ENCODE measurements at places on chromosomes 3 and 15.

DNA sequence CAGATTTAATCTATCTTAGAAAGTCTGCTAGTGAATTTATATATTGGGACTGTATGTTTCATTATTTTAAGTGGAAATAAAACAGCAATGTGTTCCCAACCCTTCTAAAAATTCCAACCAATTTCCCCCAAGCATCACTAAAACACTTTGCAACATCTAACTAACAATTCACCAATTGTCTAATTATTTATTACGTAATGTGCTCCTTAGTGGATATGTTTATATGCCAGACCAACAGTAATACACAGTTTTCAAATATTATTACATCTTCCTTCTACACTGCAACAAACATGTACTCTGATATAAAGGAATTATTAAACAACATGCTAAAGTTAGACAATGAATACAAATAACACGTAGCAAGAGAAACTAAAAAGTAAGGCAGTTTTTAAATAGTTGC, 262.6 kb upstream of the THBS1 start:
- no peak for ATAC-seq

DNA sequence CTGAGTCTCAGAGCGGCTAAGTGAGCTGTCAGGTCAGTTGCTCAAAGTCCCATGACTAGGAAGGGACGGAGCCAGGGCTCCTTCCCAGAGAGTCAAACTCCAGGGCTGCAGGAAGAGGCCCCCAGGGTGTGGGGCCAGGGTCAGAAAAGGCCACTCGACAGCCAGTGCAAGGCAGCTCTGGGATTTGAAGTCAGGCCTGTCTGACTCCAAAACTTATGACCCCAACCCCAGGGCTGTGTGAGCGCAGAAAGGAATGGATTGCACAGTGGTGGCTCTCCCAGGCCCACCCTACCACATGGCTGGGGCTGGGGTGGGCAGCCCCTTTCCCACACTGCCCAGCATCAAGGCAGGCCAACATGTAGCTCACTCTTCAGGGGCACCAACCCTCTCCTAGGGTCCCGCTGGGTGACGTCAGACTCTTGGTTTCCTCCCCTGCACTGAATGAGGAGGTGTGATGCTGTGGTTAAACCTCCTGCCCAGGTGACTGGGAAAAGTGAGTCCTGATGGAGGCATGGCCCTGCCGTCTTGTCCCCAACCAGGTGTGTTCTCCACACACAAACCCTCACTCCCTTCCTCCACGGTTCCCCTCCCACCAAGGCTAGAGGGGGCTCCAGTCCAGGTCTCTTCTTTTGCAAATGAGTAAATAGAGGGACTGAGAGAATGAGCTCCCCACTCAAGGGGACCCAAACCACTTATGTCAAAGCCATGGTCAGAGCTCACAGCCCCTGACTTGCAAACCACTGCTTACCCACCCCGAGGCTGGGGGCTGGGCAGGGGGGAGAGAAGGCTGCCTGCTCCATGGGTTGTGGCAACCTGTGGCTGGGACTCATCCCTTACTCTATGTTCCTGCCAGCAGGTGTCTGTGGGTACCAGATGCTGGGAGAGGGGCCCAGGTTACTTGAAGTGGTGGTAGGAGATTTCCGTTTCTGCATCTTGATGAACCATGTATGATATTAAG, 23.8 kb upstream of the CORO2B start:
- ATAC-seq = no peak

DNA sequence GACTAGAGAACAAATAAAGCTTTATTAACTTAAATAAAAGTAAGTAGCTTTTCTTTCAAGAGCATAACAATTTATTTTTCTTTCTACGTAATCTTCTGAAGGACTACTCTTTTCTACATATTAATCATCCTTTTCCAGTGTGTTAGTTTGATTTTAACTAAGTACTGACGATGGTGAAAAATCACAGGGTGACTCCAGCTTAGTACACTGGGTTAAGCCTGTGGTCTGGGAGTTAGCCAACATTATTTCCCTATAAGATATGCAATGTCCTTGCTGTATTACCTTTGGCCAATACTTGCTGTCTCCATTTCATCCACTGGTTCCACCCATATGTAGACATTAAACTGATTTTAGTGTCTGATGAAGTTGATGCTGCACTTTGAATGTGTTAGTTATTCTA, 508.6 kb upstream of the SUCLG2 start:
- no peak for ATAC-seq

DNA sequence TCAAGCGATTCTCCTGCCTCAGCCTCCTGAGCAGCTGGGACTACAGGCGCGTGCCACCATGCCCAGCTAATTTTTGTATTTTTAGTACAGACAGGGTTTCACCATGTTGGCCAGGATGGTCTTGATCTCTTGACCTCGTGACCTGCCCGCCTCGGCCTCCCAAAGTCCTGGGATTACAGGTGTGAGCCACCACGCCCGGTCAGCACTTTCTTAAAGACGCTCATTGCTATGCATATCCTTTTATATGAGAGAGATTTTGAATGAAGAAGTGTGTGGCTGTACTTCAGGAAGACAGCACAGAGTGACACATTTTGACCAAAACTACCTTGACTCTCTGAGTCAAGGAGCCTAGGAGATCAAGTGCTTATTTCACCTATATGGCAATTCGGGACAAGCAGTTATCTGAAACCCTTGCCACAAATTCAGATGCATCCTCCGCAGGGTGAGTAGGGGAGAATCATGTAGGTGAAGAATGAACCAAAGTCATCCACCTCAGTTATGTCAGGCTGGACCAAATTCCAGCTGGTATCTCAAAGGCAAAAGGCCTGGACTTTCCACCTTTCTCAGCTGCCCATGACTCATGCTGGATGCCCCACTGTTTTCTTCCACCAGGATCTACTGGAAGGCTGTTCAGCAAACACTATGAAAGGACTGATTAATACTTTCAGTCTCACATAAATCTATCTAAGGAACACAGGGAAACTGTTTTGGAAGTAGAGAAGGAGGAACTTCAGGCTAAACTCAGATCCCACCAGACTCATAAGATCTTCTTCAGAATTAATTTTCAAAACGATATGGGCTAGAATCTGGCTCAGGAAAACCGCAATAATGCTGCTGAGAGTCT, 31.9 kb downstream of the SUSD5 start:
- no peak for ATAC-seq

DNA sequence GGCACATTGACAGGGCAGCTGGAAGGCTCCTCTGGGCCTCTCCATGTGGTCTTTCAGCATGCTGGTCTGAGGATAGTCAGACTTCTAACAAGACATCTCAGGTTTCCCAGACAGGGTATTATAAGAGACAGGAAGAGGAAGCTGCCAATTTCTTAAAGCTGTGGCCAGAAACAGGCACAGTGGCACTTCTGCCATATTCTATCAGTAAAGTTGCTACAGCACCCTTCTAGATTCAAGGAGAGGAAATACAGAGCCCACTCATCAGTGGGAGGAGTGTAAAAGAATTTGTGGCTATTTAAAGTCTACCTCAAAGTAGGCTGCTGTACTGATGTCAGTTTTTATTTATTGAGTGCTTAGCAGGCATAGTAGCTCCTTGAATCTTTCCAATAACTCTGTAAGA, 55.5 kb downstream of the BTD start:
- no peak for ATAC-seq
